ENCODE measurements at places on chromosomes 1 and 21.

DNA sequence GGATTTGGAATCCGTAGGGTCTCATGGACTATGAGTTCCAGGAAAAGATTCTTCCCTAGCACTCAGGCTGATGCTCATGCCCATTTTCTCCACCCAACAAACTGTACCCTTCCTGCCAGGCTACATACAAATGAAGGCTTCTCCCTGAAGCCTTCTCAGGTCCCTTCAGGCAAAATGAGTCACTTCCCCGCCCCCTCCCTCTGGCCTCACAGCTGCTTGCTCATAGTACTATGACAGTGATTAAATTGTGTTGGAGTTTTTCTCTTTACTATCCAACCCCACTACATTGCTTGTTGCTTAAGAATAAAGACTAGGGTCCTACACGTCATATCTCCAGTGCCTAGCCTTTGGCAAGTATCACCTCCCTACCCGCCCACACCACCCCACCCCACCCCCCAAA lies 207.6 kb upstream of the NFIA start:
- DNase-seq = no peak

DNA sequence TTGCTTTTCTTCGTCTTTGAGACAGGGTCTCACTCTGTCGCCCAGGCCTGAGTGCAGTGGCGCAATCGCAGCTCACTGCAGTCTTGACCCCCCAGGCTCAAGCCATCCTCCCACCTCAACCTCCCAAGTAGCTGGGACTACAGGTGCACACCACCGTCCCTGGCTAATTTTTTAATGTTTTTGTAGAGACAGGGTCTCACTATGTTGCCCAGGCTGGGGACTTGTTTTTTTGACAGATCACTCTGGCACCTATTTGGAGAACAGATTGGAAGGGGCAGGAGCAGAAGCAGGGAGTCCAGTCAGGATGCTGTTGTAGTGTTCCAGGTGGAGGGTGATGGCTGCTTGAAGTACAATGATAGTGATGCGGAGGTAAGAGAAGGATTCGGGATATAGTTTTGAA lies 12.7 kb upstream of the KDM4A start:
- DNase-seq = no peak

- DNase-seq = no peak
These were observed 365.6 kb upstream of the ST6GALNAC5 start for GRCh38 chr1:76501586-76502219.

DNA sequence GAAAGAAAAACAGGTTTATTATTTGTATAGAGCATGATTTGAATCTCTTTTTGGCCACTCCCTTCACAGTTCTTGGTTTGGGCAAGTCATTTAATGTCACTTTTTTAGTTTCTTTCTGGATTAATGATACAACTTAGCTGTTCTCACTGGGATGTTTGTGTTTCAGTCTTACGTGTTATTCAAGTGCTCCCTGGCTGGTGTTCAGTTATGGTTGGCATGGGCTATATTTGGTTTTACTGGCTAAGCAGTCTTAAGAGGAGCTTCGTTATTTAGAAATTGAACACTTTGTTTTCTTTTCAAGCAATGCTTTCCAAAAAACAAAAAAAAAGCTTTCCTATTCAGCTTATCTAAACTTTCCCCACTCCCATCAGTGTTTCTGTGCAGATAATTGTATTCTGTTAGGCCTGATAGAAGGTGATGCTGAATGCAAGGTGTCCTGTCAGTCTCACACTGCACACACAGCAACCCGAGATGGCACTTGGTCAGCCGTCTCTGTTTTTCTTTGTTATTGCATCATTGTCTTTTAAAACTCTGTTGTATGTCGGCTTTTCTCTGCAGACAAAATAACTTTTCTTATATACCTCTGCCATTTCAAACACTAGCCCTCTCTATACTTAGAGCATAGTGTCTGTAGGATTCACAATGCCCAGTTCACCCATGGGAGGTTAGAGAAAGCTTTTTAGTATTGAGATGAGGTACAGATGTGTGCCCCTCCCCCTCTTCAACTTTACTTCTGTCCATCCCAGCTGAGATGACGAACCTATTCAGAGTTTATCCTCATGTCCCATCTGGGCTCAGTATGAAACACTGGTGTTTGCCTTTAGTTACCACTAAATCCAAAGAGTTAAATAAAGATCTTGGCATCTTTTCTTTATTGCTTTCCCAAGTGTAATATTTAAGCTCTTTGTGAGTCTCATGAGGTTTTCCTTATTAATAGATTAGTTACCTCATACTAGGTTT lies 80.2 kb downstream of the VPS13D start:
- DNase-seq = no peak

DNA sequence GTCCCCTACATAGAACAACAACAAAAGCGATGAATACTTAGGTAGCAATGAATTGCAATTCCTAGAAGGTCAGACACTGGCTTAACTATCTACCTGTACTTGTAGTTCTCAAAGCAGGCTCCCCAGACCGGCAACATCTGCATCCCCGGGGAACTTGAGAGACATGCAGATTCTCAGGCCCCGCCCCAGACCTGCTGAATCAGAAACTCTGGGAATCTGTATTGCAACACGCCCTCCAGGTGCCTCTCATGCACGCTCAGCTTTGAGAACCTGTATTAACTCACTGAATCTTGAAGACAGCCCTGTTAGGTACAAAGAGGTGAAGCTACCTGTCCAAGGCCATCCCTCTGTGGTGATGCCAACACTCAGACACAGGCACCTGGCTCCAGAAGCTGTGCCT lies 128.1 kb downstream of the KAZN start:
- no peak for DNase-seq

DNA sequence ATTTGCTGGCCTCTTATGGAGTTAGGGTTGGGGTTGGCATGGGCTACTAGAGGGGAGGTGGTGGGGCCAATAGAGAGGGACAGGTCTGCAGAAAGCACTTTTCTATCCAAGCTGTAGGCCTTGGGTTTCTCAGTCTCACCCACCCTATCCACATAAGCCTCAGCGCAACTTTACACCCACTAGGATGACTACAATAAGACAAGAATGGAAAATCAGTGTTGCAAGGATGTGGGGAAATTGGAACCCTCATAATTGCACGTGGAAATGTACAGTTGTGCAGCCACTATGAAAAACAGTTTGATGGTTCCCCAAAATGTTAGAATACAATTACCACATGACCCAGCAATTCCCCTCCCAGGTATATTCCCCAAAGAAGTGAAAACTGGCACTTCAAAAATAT lies 14.0 kb upstream of the GSTM4 start:
- DNase-seq = no peak

DNA sequence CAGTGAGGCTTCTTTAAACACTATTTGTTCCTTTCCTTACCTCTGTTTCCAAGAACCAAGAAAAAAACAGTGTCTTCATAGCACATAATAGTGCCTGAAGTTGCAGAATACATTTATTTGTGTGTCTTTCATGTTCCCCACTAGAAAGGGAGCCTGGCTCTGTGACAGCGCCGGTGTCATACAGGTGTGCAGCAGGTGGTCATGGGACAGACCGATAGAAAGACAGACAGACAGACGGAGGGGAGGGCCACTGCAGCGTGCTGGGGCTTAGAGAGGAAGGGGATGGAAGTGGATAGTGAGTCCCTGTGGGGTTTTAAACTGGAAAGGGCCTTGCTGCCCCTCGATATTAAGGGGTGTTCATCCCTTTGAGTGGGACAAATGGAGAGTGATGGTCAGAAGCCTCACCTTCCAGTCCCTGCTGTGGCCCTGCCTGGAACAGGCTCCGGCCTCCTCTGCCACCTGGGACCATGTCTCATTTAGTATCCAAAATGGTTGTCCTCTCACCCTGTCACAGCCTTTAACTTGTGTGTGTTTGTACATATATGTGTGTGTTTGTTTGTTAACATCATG lies 152.9 kb downstream of the PGBD5 start:
- DNase-seq = peak; percentile 27

- peak; percentile 13 for DNase-seq
These were observed 146.1 kb upstream of the VANGL1 start for GRCh38 chr1:115495625-115496024.

GRCh38 chr1:115052454-115053083 lies 22.9 kb downstream of the TSHB start:
- no peak for DNase-seq

DNA sequence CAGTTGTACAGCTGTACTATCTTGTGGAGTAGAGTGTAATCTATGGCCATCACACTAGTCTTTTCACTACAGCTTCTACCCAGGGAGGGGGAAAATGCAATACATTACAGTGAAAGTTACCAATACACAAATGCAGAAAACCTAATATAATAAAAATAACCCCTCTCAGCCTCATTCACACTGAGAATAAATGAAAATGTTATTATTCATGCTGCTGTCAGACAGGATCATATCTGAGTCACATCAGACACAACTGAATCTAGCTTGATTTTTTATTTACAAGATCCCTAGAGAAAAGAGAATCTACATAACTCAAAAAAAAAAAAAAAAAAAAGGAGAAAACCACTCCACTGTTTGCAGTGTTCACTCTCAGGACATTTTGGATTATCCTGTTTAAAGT lies 293.9 kb upstream of the ESRRG start:
- no peak for DNase-seq

DNA sequence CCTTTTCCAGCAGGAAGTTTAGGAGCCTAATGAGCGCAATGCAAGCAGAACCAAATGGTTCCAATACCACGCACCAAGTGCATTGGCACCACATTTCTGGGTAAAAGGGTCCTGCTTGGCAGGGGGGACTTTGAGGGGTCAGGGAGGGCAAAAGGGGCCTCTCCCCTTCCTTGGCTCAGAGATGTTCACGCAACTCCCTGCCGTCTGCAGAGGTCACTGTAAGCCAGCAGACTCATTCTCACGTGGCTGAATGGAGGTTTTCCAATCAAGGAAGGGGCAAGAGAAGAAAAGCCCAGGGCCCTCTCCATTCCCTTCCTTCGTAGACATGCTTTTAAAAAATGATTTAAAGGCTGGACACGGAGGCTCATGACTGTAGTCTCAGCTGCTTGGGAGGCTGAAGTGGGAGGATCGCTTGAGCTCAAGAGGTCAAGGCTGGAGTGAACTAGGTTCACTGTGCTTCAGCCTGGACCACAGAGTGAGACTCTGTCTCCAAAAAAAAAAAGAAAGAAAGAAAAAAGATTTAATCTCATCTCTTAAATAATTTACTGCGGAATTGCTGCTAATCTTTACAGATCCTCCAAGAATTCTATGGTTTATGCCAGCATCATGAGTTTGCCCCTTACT lies 80.3 kb downstream of the RUNX3 start:
- no peak for DNase-seq

- no peak for DNase-seq
These were observed 136.7 kb downstream of the TLR5 start for GRCh38 chr1:223006371-223006770.

GRCh38 chr21:45990741-45991605 lies 9.4 kb downstream of the COL6A1 start:
- DNase-seq = peak; percentile 35

DNA sequence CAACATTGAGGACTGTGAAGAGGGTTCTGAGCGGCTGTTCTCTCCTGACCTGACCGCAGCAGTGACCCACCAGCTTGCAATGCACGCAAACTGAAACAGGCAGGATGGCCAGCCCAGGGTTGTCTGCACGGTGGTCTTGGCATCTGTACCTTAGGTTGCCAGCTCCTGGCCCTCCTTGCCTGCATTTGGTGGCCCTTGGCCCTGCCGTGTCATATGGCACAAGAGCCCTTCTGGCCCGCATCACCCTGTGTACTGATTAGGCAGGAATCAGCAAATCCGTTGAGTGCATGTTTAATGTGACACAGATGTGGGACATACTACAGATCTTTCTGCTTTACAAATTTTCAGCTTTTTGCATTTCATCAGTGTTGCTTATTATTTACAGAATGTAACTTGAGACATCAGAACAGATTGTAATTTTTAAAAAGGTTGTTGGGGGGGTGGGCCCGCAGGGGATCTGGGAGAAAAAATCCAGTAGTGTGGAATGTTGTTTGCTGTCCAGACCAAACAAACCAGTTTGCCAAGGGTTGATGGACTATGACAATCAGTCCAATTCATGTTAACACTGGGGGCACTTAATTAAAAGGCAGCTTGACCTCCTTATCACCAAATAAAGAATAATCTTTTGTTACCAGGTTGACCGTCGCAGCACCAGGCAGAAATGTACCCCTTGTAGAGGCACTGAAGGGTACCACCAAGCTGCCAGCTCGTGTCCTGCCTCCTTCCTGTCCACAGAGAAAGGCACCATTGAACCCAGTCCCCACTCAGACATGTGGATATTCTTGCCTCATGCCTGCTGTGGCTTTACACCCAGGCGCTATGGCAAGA lies 132.6 kb downstream of the DHRS3 start:
- no peak for DNase-seq

DNA sequence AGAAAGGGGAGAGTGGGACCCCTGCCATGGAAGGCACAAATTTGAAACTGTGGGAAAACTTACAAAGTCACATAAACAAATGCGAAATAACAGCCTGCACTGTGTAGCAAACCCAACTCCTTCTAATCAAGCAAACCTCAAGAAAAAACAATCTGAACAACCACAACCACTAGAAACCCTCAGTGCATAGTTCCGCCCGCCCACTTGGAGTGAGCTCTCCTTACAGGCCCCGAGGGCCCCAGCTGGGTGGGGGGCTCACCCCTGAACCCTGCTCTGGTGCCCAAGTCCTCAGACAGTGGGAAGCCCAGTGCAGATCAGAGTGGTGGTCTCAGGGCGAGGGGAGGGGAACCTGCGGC lies 931 bp upstream of the MXRA8 start:
- peak; percentile 21 for DNase-seq

DNA sequence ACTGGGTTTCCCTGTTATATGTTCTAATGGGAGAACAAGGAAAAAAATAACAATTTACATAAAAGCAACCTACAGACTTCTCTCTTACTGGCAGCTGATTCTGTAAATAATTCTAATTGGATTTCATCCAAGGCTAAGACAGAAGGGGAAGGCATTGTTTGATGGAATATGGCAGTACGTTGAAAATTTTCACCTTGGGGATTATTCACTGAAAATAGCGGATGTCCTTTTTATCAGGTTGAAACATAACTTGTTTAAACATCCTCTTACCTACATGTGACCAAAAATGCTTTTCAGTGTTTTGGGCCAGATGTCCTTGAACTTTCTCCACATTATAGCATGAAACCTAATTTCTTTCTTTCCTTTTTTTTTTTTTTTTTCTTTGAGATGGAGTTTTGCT lies 24.9 kb downstream of the TSNAX start:
- no peak for DNase-seq

- no peak for DNase-seq
These were observed 179.6 kb downstream of the DHRS3 start for GRCh38 chr1:12438349-12438924.

DNA sequence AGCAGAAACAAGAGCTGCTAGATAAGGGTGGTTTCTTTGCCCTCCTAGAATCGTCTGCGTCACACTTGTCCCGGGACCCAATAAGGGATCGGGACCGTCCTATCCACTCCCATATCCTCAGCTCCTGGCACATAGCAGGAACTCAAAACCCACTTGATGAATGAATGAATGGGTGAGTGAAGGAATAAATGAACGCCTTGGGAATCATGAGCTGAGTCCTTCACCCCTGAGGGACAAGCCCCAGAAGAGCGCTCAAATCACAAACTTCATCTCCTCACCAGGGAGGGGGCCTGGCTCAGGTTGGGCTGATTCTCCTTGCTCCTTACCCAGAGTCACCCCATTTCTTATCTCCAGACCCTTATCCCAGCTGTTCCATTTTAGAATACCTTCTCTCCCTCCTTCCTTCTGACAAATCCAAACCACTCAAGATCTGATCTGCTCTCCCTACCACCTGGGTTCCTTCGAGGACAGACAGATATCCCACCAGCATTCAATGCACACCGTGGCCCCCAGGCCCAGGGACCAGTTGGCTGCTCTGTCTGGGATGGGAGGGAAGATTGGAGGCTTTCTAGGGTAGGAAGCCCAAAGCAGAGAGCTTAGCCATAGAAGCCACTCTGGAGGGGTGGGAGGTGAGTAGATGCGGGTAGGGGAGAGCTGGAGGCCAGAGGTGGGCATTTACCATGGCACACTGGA lies 643 bp upstream of the MOB3C start:
- no peak for DNase-seq
